ENCODE measurements at places on chromosomes 7 and 10.

GRCh38 chr7:36232555-36232954 lies 79.5 kb downstream of the EEPD1 start:
- no peak for DNase-seq

DNA sequence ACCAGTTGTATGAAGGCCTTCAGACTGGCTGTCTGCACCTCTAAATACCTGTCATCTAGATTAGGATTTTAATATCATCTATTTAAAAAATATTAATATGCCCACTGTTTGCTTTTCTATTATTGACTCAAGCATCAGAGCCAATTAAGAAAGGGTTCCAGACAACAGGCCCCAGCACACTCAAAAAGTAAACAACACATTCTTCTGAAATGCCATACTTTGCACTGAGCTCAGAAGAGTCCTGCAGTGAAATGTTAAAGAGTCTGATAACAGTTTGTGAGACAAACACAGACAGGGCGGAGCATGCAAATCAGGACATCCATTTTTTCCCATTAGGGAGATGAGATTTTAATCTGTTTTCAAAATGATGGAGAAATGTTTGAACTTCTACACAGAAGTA lies 45.9 kb upstream of the KLF6 start:
- no peak for DNase-seq

DNA sequence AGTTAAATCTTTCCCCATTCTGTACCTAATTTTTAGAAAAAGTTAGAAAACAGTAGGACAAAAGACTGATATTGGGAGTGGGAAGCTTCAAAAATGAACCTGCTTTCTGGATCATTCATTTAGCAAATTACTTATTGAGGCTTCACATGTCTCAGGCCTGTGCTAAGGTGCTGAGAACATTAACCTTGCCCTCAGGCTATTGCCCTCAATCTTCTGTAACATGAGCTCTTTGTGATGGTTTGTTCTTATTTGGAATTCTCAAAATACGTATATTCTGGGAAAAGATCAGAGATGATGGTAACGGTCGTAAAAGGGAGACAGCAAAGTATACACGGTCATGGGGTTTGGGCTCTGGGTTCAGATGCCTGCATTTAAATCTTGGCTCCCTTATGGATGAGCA lies 39.5 kb upstream of the PRKG1 start:
- no peak for DNase-seq

DNA sequence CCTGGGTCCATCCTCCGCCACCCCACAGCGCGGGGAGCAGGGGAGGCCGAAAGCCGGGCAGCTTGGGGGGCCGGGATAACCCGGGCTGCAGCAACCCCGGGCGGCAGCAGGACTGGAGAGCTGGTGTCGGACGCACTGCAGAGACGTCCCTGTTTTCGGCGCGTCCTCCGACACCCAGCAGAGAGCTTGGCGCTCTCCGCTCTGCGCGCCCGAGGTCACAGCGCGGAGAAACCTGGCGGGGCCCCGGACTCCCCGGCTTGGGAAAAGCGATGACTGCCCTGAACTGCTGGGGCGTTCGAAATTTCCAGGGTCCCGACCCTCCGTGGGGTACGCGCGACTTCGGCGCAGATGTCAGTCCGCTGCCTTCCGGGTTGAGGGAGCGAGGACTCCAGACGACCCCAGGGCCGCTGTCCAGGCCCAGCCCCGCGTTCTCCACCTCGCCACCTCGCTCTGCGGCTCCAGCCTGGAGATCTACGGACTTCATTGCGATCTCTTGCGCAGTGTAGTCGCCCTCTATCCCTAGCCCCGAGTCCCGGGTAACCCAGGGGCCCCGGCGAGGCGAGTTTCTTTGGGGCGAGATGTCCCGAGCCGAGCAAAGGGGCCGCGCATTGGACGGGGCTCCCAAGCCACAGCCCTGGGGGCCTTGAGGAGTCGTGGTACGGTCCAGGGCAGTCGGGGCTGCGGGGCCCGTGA lies 617 bp upstream of the FOXI2 start:
- no peak for DNase-seq

- no peak for DNase-seq
Observed at GRCh38 chr7:47661051-47661714, 79.3 kb upstream of the TNS3 start.

- DNase-seq: no peak
Observed at GRCh38 chr7:107715531-107715930, 28.4 kb upstream of the CBLL1 start.

DNA sequence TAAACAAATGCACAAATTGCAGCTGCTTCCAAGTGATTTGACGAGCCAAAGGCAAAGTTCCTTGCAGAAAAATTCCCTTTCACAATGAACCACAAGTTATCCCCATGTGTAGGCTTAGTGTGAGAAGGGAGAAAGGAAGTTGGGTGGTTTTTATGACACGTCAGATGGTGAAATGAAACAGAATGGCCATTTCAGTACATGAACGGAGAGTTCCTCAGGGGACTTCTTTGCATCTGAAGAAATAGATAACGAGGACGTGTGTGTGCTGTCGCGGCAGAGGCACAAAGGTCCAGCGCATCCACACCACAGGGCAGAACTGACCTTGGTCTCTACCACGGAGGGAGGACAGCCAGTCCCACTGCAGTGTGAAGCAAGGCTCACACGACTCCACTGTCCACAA lies 135.9 kb downstream of the PAXIP1 start:
- DNase-seq: no peak

DNA sequence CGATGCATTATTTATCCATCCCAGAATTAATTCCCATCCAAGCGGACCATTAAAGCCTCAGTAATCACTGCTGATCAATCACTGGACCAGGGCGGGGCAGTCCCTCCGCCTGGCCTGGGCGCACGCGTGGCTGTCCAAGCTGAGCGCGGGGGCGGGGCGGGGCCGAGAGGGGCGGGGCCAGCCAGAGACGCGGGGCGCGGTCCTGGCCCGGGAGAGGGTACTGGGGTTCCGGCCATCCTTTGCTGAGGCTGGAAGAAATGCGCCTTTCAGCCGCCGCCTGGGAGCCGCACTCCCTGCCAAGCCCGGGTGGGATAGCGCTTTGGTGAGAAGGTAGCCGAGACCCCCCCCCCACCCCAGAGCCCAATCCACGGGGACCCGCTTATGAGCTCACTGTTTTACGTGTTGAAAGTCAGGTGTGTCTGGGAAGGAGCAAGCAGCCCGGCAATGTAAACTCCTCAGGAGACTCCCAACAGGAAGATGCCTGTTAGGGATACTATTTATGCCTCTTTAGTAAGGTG lies at the start of gene ARHGAP22:
TSS of gene ARHGAP22 (minus strand) at position 83 of the 518 bp plus-strand sequence. CDS start 277 bp downstream, outside the sequence.
- DNase-seq: no peak

DNA sequence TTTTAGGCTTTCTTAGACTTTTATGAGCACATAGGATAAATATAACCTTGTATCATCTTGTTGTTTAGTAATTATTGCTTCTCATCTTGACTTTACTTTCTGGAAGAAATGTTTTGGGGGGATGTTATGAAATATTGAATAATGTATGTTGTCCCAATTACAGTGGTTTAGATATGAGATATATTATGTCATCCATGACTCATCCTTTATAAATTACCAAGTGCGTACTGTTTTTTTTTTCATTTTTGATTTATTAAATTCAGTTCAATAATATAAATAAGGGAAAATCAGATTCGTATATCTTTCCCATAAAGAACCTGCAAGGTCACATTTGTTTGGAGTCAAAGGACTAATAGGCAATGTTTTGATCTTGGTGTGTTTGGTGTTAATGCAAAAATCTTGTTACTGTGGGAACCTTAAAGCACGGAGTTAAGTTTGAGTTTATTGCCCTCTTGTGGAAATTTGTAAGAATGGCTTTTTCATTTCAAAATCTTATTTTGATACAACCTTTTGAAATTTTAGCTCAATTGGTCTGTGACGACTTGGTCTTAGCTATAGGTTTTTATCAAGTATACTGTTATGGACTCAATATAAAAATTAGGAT lies 108.6 kb downstream of the SRI start:
- DNase-seq: no peak

GRCh38 chr7:24025765-24026164 lies 258.2 kb upstream of the NPY start:
- DNase-seq: no peak

DNA sequence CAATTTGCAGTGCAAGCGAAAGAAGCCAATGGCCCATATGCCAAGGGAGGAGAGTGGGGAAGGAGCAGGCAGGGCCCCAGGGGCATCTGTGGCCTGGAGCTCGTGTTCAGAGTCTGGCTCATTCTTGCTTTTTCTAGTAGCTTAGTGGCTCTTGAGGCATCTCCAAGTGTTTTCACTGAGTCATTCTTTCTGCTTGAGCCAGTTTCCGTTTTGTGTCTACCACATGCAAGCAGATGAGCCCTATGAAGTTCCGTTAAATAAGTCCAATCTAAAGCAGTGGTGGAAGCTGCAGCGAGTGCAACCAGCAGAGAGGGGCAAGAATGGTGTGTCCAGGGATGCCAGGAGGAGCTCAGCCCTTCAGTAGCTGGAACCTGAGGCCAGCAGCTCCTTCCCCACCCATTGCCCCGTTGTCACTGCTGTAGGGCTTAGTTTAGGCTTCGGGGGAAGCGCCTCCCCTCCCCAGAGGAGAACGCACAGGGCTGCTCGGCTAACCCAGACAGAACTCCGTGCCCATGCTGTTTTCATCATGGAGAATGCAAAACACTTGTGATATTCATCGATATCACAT lies 57.4 kb upstream of the EBF3 start:
- DNase-seq: no peak

DNA sequence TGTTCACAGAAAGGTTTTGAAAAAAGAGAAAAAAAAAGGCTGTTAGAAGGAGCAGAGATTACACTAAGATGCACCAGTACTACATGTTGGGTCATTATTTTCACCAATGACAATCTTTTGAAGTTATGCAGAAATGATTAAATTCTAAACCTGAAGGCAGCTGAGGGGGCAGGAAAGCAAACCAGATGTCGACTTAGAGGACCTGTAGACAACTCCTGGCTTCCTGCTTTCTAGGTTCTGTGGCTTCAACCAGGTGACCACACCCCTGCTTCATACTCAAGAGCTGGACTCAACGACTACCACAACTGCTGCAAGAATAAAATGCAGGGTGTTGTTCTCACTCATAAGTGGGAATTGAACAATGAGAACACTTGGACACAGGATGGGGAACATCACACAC lies 30.0 kb downstream of the MYOF start:
- no peak for DNase-seq

DNA sequence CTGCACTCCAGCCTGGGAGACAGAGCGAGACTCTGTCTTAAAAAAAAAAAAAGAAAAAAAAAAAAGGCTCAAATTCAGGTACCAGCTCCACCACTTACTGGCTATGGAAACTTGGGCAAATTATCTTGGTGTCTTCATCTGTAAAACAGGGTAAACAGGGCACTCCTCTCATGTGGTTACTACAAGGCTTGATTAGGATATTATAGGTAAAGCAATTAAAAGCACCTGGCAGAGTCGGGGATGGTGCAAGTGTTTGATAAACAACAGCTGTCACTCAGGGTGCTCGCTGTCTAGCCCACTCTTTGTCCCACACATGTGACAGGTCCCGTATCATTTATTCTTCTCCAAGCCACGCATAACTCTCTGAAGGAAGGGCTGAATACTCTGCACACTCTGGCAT lies 96.9 kb downstream of the SORBS1 start:
- no peak for DNase-seq

GRCh38 chr10:241451-241850 lies 106.2 kb downstream of the ZMYND11 start:
- no peak for DNase-seq

DNA sequence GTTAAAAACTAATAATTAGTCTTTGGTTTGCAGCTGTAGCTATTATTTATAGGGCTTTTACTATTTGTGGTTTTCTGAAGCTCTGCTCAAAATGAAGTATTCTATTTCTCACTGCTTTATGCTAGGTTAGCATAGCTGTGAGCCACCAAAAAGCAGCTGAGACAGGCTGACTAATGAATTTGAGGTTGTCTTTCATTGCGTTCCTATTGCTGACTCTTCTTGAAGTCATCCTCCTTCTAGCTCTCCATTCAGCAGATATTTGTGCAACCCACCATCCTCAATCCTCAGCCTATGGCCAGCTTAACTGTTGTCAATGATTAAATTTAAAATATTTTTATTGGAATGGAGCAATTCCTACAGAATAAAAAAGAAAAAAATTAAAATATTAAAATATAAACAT lies 2.1 kb upstream of the RALA start:
- no peak for DNase-seq

DNA sequence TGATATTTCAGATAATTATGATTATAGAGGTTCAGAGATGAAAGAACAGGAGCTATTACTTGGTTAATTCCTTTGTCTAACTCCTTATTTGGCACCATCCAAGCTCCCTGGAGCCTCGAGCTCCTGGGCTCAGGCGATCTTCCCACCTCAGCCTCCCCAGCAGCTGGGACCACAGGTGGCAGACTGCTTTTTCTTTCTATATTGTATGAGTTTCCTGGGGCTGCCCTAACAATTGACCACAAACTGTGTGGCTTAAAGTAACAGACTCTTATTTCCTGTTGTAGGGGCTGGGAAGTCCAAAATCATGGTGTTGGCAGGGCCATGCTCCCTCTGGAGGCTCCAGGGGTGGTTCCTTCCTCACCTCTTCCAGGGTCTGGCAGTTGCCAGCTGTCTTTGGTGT lies 163.3 kb upstream of the ADCY1 start:
- DNase-seq: no peak

- DNase-seq: no peak
Observed at GRCh38 chr10:106765241-106765754, 399.2 kb downstream of the SORCS1 start.

GRCh38 chr7:37416378-37417106 lies 32.1 kb downstream of the ELMO1 start:
- DNase-seq: no peak

GRCh38 chr7:107387128-107387527 lies 82.7 kb upstream of the GPR22 start:
- DNase-seq: no peak

DNA sequence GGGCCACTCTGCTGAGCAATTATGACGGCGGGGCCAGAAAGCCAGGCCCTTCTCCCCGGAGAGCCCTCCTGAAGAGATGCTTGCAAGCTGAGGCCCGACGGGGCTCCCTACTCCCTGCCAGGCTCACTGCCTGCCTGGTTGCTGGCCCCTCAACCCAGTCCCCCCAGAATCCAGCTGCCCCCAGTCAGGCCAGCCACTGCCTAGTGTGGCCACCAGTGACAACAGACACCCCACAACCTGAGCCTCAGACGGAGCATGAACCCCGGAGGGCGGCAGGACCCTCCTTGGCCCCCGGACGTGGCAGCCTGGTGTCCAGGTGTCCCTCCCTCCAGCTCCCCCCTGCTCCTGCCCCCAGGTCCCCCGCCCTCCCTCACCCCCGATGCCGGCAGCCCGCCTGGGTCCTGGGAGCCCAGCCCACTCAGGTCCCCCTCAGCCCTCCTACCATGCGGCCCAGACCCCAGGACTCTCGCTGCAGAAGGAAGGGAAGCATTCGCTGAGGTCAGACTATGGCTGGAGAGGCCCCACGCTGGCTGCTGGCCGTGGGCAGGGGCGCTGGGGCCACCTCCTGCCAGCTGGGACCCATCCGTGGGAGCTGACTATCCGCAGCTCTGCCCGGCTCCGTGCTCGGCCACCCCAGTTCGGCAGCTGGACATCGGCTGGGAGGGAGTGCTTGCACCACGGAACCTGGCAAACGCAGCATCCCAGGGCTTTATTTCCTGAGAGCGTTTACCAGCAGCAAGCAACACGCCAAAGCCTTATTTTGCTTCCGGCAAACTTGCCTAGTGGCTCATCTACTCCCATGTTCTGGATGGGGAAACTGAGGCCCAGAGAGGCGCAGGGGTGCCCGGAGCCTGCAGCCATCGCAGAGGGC lies 89.8 kb downstream of the UNCX start:
- DNase-seq: no peak

Data from esophagus squamous epithelium (tissue), 5 donors.